Kidney capillary endothelial cell (primary cell): ENCODE measurements at places on chromosomes 11 and 22.

GRCh38 chr11:75302371-75302770 is 49.1 kb downstream of the ARRB1 start:
- peak; percentile 71 for DNase-seq

DNA sequence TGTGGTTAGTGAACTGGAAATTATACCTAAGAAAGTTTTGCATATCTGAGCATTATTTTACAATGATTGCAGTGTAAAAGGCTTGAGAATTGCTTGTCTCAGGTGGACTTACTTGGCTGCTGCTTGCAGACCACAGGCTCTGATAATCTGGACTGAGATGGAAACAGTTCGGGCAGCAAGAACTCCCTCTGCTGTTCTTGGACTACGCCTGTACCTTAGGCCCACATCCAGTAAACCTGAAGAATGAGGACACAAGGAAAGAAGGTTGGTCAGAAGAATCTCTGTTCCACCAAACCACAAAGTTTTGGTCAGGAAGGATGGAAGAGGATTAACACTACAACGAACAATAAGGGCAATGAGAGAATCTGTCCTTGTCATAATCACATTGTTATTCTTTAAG is 80.1 kb downstream of the C2CD3 start:
- no peak for DNase-seq

GRCh38 chr11:112589155-112589554 is 328.5 kb upstream of the PLET1 start:
- no peak for DNase-seq

GRCh38 chr11:33044285-33044756 is 4.9 kb downstream of the TCP11L1 start:
- DNase-seq, result no peak

DNA sequence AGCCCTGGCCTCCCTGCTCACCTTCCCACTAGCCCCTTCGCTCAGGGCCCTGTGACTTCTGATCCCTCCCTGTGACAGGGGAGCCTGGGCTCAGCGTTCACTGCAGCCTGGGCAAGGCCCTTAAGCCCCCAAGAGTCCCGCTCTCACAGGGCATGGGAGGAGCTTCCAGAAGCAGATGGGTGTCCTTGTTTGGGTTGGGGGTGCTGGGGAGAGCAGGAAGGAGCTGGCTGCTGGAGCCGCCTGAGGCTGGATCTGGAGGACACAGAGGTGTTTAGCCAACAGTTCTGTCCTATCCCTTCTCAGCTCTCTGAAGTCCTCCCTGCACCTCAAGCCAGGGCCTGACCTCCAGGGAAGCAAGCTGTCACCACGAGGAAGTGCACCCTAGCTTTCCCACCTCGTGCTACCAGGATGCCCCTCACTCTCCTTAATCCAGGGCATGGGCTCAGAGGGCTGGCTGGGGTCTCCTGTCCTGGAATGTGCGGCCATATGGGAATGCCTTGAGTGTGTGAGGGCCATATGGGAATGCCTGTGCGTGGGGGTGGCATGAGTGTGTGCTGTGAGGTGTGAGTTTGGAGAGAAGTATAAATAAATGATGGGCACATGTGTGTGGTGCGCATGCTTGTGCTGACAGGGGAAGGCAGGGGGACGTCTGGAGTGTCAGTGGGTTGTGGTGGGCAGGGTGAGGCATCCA is 25.0 kb upstream of the TUB start:
- no peak for DNase-seq

- DNase-seq, result no peak
These were observed 51.0 kb downstream of the UBASH3B start for GRCh38 chr11:122706291-122707088.

DNA sequence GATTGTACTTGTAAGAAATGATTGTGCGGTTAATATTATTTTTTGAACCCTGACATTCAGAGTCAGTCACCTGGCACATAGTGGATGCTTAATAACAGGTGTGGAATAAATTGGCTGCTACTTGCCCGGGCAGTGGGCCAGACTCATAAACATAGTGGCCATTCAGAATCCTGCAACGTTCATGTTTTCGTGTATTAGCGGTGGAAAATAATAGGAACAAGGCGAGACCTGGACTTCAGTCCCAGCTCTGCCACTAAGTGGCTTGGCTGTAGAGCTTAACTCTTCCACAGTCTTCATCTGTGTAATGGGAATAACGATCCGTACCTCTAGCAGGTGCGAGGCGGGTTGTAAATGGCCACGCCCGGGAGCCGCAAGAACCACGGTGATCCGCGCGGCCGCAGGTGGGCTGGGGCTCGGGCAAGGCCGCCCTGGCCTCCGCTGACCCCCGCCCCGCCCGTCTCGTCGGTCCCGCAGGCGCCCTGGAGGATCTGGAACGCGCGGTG is 761 bp upstream of the TMEM25 start:
- peak; percentile 4 for DNase-seq
